ENCODE measurements at places on chromosomes 12 and 14.

DNA sequence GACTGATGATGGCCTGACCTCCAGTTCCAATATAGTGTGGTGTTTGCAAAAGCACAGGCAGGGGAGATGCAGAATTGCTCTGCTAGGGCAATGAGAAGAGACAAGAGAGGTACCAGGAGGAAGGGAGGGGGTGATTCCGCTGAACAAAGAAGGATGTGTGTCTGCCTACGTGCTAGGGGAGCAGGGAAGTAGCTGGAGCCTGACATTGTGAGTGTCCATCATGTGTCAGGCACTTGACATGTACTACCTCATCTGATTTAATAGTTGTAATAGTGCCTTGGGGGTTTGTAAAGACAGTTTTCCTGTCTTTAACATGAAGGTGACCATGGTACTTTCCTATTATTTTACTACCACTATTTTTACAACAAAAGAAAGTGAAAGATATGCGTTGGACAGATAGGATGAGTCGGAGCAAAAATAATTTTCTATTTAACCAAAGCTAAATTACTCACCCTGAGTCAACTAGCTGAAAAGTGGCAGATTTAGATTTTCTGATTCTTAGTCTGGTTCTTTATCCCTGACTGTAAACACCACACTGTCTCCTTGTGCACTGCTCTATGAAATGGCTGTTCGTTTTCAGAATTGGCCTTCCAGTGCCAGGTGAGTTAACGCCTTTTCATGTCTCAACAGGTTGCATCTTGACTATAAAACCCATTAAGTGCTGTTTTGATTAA lies 33.7 kb upstream of the TEAD4 start:
- no peak for DNase-seq

DNA sequence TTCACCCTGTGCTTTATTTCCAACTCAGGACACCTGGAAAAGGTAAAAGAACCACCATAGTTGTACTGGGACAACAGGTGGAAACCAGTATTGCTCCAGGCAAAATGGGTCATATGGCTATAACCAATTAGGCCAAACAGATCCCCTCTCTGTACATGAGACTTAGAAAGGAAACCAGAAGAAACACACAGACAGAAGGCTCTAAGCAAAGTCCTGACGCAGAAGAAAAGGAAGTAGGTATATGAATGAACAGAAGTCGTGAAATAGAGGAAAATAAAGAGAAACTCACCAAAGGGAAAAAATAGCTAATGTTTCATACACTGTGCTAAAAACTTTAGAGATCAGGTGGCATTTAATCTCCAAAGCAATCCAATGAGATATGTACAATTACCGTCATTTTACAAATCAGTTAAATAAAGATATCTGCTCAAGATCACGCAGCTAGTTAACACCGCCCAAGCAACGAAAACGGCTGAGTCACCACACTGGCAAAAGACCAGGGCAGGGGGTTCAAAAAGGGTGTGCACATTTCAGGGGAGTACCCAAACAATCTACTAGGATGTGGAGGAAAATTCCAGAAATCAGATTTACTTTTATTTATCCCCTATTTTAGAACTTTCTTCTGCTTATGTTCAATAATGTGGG lies 82.3 kb downstream of the ITPR2 start:
- no peak for DNase-seq

DNA sequence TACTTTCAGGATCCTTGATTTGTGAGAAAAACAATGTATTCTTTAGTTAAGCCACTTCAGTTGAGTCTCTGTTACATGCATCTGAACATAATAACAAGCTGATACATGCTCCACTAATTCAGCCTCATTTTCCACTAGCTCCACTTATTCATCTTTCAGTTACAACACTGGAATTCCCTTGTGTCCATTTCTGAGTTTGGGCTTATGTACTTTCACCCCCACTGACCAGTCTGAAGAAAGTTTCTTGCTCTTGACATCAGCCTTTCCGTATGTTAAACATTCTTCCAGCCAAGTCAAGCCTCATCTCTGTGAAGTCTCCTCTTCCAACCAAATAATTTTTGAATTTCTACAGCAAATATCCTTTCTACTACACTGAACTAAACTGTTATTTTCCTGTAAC lies 592.5 kb upstream of the NOVA1 start:
- DNase-seq: no peak

GRCh38 chr12:40208707-40209446 lies 15.9 kb upstream of the LRRK2 start:
- DNase-seq: no peak

- DNase-seq: no peak
Observed at GRCh38 chr12:39272871-39273655, 169.9 kb downstream of the KIF21A start.
